ENCODE measurements at places on chromosomes 7 and 10. TPM values are rescaled to one million over a fixed set of nuclear protein-coding genes. Genes with fewer than 3 reads are reported as not detected.

The OR6B1 gene
- 0.03 TPM for polyA plus RNA-seq

The MKI67 gene
- 44.1 TPM for polyA plus RNA-seq

The ELMO1 gene
- 50.7 TPM for polyA plus RNA-seq

The ERVW-1 gene
- 0.70 TPM for polyA plus RNA-seq

The SFRP4 gene
- 0.54 TPM for polyA plus RNA-seq

The AKR1B15 gene
- 0.07 TPM for polyA plus RNA-seq

The EPDR1 gene
- polyA plus RNA-seq, result 21.6 TPM

The UNC5B gene
- polyA plus RNA-seq, result 19.4 TPM

The HYAL4 gene
- 0.93 TPM for polyA plus RNA-seq

The ZNF853 gene
- polyA plus RNA-seq, result 11.6 TPM

GRCh38 chr10:120205368-120206018 is 251.5 kb upstream of the PLPP4 start:
- DNase-seq, result no peak

DNA sequence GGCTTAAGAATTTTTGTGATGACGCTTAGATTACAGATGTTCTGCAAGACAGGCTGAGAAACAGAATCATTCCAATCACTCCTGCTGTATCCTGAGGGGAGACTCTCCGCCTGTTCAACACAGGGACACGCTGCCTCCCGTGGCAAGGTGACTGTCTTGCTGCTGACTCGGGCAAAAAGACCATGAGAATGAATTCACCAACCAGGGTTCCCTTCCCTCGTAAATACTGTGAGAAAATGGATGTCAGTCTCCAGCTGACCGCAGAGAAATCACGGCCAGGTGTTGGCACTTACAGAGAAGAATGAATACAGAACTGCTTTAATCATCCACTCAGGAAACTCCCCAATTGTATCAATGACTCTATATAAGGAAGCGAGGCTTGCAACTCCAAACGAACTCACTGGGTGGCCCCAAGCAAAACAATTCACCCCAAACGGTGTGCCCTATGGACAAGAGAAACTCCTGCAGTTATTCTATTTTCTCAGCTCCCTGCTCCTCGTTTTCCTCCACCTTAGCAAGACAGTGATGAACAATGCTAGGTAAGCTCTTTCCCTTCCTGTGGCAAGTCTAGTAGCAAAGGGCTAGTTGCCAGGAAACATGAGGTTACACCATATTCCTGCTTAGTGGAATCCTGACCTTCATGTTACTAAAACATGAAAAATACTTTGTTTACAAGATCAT is 22.8 kb downstream of the GNA12 start:
- no peak for DNase-seq

DNA sequence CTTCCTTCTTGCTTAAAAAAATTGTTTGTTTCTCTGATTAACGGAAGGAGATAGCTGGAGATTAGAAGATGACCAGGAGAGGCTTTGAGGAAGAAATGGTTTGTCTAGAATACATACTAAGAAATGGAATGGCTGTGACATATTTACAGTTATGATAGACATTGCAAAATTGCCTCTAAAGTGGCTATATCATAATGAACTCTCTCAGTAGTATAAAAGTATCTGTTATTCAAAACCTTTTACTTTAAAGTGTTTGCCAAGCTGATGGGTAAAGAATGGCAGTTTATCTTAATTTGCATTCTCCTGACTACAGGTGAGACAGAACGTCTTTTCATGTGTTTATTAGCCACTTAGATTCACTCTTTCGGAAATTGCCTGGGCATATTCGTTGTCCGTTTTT is 28.7 kb downstream of the LRGUK start:
- DNase-seq, result no peak

- DNase-seq, result peak; percentile 73
Observed at GRCh38 chr10:73110345-73110849, at the start of gene NUDT13. TSS of gene NUDT13 (plus strand) at chr10:73110455. CDS start at chr10:73114366, 3,911 bp downstream.

GRCh38 chr10:118790058-118790457 is 35.3 kb upstream of the CACUL1 start:
- DNase-seq, result no peak

DNA sequence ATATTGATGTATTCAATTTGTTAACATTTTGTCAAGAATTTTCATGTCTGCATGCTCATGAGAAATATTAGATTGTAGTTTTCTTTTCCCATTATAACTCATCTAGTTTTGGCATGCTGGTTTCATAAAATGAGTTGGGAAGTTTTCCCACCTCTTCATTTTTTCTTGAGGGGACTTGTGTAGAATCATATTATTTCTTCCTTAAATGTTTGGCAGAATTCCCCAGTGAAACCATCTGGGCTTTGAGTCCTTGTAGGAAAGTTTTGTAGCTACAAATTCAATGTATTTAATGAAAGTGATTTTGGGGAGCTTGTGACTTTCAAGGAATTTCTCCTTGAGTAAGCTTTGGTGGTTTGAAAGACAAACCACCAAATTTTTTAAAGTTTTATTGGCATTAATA is 173.2 kb downstream of the PHTF2 start:
- no peak for DNase-seq

- DNase-seq, result no peak
Observed at GRCh38 chr10:103832806-103833205, 22.6 kb downstream of the SH3PXD2A start.

DNA sequence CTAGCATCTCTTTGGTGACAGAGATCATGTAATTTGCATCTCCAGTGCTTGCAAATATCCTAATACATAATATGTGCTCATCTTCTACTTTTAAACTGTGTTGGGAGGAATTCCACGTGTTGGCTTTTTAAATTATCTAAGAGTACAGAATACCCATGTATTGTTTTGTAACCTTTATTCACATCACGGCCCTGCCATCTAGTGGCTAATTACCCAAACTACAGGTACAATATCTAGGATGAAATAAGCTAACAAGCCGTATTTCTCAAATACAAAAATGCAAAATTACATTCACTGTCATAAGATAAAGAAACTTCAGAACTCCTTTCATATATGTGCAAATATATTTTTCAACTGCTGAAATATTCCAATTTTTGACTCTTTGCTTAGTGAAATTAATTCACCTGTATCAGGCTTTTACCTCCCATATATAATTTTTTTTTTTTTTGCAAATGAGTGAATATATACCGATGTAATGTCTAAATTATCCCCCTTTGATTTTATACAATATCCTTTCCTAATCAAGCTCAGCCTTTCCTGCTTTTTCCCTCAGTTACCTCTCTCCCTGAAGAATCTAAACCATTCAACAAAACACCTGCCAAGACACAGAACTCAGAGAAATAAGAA is 30.3 kb upstream of the LSM8 start:
- DNase-seq, result no peak

GRCh38 chr10:15311569-15312280 is 59.4 kb downstream of the FAM171A1 start:
- no peak for DNase-seq

DNA sequence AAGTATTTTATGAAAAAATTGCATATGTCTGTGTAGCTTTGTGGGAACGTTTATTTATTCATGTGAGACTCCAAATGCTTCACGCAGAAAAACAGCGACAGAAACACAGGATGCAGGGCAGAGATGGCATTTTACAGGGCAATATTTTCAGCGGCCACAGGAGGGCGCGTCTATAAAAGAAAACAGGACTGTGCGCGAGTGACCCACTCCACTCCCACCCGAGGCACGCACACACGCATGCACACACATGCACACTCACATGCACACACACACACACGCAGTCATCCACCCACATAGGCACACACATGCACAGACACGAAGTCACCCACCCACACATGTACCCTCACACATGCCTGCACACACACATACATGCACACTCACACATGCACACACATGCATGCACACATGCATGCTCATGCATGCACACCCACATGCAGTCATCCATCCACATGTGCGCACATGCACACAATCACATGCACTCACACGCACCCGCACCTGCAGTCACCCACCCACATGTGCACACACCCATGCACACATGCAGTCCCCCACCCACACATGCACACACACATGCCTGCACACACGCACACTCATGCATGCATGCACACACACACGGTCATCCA is 96.3 kb downstream of the DNAJB6 start:
- DNase-seq, result peak; percentile 22

DNA sequence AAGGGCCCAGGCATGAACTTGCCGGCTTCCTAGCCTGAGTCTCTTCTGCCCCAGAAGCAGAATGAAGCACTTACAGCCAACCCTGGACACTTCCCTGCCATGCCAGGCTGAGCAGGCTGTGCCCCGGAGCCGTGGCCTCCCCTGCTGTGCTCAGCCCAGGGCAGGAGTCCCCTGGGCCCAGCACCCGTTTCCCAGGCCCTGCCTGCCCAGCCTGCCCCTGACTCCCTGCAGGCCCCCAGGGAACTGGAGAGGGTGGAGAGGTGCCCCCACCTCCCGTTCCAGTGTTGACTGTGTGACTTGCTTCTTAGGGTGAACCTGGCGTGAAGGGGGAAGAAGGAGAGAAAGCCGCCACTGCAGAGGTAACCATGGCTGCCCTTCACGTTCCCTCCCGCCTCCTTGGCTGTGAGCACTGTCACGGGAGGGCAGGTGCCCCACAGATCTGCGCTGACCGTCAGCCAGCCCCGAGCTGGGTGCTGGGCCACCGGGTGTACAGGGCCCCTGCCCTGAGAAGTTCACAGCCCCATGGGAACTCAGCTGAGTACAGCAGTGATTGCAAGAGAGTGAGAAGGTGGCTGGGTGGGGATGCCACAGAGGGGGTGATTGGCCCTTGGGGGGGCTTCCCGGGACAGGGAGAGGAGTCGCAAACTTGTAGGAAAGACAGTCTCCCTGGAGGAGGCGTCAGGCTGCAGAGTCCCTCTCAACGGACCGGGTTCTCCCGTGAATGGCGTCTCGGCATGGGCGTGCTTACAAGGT is 75.9 kb downstream of the MYL10 start:
- DNase-seq, result no peak

DNA sequence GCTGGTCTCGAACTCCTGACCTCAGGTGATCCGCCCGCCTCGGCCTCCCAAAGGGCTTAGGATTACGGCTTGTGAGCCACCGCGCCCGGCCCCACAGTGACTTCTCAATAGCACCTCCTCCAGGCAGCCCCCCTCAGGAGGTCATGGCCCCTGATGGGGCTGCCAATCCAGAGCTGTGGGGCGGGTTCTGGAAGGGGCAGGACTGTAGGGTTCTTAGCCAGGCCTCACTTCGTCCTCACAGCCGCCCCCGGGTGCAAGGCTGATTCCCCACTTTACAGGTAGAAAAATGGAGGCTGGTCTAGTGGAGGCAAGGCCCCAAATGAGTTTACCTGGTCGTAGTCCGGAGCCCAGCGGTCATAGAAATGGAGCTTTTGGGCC is 638 bp downstream of the METTL27 start:
- DNase-seq, result no peak

- DNase-seq, result no peak
Observed at GRCh38 chr10:16195178-16195769, 241.5 kb upstream of the PTER start.

DNA sequence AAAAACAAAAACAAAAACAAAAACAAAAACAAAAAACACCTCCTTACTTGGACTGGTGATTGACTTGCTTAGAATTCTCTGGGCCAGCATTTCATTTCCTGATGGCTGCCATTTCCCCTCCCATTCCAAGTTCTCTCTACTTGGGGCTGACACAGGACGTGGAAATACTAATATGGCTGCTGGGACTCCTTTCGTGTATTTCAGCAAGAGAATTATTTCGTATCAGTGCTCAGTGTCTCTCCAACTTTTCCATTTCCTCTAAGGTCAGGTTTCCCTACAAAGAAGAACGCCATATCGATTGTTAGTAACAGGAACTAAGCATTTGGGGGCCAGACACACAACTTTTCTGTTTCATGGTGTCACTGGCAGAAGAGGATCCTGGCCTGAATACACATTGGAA is 22.5 kb upstream of the VAX1 start:
- DNase-seq, result no peak

DNA sequence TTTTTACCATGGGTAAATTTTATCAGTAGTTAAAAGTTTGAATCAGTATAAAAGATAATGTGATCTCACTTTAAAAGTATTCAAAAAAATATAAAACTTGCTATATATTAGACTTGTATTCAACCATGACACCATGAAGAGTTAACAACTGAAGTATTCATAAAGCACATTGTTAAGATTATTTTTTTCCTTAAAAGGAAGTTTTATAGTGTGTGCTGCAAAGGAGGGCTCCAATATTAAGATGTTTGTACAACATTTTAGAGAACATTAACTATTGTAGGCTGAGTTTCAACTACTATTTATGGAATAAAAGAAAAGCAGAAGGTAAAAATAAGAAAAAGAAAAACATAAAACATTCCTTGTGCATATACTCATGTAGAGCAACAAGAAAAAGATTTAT is 24.5 kb upstream of the CUBN start:
- no peak for DNase-seq

GRCh38 chr7:150977382-150978125 is 567 bp downstream of the KCNH2 start:
- DNase-seq, result no peak

DNA sequence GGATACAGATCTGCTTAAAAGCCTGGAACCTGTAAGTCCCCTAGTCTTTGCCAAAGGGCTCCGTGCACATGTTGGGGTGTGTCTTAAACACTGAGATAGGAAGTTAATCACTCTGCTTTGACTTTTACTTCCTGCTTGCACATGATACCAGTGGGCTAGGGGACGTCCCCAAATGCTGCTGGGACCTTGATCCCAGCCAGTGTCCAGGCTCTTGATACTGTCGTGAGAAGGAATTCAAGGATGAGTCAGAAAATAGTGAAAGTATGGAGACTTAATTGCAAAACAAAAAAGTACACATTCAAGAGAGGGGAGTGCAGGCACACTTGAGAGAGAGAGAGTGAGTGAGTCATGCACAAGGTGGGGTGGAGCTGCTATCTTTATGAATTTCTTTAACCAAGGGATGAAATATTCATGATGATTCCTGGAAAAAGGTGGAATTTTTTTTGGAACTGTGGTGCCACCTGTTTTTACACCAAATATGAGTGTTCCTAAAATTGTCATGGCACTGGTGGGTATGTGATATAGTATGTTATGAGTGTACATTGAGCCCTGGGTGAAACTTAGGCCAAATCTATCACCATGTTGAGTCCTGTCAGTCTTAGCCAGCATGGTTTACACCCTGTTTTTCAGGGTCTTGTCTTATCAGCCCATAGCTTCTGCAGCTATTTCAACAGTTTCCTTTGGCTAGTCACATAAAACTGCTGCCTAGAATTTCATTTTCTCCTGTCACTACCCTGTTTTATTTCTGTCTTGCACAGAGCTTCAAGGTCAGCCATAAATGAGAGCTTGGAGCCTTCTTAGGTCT is 88.3 kb upstream of the CYP26C1 start:
- no peak for DNase-seq

GRCh38 chr10:46019177-46019528 is 11.3 kb downstream of the NCOA4 start:
- DNase-seq, result no peak

GRCh38 chr7:142381727-142382390 is 124.0 kb upstream of the PRSS58 start:
- no peak for DNase-seq

All from right lung (tissue), 10 donors.